Thyroid gland (tissue), 4 donors: ENCODE measurements at places on chromosomes 1 and 21. TPM values are rescaled to one million over a fixed set of nuclear protein-coding genes. Genes with fewer than 3 reads are reported as not detected.
A peak's percentile ranks its signal among the peaks of the same experiment; 100 is the strongest.

GRCh38 chr1:54808443-54809207 lies 7.5 kb upstream of the TTC22 start:
- no peak for DNase-seq

DNA sequence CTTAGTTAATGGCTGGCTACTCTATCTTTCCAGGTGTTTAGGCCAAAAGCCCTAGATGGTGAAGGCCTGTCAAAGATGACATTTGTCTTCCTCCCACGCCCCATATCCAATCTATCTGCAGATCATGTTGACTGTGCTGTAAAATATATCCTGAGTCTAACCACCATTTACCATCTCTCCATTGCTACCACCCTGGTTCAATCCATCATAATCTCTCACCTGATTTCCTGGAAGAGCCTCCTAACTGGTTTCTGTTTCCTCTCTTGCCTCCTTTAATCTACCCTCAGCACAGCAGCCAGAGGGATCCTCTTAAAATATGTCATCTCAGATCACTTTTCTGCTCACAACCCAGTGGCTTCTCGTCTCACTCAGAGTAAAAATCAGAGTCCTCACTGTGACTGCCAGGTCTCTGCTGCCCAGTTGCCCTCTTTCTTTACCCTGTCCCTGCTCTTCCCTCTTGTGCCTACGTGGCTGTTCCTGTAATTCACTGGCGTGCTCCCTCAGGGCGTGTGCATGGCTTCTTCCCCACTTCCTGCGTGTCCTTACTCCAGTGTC lies 17.8 kb downstream of the TMEM50A start:
- DNase-seq, result no peak

DNA sequence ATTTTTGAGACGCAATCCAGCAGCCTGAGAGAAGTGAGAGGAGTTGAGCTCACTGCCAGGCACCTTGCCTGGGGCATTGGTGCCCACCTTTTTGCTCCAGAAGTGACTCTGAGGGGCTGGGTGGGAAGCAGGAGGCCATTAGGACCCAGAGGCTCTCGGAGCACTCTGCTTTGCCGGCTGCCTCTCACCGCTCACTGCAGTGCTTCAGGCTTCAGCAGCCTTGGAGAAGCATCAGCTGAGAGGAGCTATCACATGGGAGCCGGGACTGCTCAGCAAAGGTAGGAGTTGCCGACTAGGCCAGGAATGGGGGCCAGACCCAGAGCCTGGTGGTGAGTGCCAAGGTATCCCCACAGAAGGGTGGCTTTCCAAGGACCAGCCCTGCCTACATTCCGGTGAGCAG lies at the start of gene GPR61:
GPR61 (plus strand) TSS at position 197 of the 400 bp plus-strand sequence. CDS start 3,151 bp downstream, outside the sequence.
- peak; percentile 83 for DNase-seq

DNA sequence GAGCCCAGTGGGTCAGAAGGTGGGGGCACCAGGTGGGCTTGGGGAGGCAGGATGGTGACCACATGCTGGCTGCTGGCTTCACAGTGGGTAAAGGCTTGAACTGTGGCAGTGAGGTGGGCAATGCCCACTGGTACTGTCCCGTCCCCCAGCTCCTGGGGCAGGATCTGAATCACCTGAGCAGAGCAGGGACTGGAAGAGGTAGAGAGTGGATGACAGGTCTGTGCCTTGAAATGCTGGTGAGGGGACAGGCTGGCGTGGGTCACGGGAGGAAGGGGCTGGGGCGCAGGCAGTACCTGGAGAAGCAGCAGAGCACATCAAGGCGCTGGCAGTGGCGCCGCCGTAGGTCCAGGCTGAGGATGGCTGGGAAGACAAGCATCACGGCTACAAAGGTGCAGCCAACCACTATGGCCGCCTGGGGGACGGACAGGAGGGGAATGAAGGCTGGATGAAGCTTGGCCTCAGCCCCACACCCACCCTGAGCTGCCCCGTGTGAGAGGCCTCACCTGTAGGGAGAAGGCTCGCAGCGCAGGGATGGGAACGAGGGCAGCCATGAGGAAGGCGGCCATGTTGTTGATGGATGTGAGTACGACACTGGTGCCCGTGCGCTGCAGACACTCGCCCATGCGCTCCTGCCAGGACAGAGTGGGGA lies 14.9 kb downstream of the PTCH2 start:
- no peak for DNase-seq

GRCh38 chr1:24763671-24764070 lies 18.4 kb downstream of the CLIC4 start:
- DNase-seq, result no peak

- peak; percentile 73 for DNase-seq
Observed at GRCh38 chr1:44497422-44498170, 92.5 kb downstream of the RNF220 start.

- no peak for DNase-seq
Observed at GRCh38 chr1:154170547-154171222, 15.8 kb upstream of the NUP210L start.

GRCh38 chr1:55828044-55828443 lies 612.9 kb upstream of the USP24 start:
- no peak for DNase-seq

DNA sequence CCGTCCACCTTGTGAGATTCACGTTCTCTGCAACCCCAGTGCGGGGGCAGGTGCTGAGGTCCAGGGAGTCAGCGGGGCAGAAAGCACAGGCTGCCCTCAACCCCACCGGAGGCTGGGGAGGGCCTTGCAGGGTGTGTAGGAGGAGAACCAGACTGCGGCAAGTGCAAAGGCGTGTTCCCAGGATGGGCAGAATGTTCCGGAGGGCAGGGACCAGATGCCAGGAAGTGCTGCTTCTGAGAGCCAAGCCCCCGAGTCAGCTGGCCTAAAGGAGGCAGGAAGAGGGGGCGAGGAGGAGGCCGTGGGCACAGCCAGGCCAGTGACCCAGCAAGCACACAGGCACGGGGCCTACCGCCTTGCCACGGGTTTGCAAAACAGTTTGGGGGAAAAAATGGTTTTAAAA lies 193.8 kb upstream of the AJAP1 start:
- DNase-seq, result no peak

GRCh38 chr1:107443860-107444259 lies 303.0 kb downstream of the NTNG1 start:
- no peak for DNase-seq

DNA sequence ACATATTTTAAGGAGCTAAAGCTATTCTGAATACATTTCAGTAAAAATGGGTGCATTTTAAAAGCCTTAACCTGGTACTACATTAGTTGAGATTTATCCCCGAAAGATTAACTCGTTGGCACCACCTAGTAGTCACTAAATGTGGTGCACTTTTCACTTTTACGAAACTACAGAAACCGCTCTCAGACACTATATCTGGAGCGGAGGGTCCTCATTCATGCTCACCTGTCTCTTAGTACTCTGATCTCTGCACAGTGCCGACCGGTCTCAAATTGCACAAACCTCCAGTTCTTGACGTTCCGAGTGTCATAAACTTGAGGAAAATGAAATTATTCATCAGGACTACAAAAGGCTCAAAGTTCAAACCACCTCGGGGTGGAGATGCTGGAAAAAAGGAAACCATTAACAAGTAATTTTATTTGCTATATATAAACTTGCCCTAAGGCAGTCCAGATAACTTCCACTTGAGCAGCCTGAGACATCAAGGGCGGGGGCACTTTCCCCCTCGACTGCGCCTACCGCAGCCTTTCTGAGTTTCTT lies 722 bp downstream of the LZIC start:
- peak; percentile 12 for DNase-seq

DNA sequence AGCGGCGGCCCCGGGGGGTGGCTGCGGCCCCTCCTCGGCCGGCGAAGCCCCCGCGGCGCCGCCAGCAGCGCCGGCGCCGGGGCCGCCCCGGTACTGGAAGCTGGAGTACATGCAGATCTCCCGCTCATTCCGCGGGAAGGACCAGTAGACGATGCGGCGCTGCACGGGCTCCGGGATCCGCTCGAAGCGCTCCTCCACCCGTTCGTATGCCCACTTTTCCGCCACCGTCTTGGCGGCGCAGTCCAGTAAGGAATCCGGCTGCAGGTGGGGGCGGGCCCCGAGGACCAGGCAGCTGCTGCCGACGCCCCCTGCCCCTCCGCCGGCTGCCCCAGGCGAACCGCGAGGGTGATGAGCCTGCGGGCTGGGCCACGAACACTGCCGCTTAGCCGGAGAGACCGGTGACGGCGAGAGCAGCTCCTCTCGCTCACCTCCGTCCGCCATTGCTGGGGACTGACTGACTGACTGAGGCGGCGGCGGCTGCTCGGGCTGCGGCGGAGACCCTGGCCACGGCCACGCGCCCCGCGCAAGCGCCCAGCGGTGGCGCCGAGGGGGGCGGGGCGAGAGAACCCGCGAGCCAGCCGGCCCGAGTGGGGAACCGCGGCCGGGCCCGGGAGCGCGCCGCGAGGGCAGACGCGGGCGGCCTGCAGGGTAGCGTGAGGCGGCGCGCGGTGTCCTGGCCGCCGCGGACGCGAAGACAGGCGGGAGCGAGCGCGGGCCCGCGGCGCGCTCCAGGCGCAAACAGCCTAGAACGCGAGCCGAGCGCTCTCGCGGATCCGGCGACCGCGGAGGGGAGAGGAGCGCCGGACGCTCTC lies at the start of gene ZSWIM5:
ZSWIM5 (minus strand) TSS at position 696 of the 812 bp plus-strand sequence; CDS start at position 441, 255 bp downstream.
- DNase-seq, result peak; percentile 81

Gene MYOM3
- total RNA-seq, result not detected

Gene HPCA
- not detected for total RNA-seq

Gene PRAMEF11
- total RNA-seq, result not detected

Gene SPRR2D
- not detected for total RNA-seq

Gene SELENBP1
- total RNA-seq, result 307 TPM

Gene TCHH
- total RNA-seq, result 0.13 TPM

Gene KIAA1614
- total RNA-seq, result 8.7 TPM

Gene S100PBP
- total RNA-seq, result 27.3 TPM

Gene XPR1
- 32.6 TPM for total RNA-seq

Gene GTF2B
- 53.8 TPM for total RNA-seq

Gene PLXNA2
- 45.7 TPM for total RNA-seq
